ENCODE measurements at places on chromosomes 7 and 10. TPM values are rescaled to one million over a fixed set of nuclear protein-coding genes. Genes with fewer than 3 reads are reported as not detected.

The KLLN gene
- 0.22 TPM for total RNA-seq

The CYP26A1 gene
- 1.8 TPM for total RNA-seq

The CRTAC1 gene
- total RNA-seq: 0.27 TPM

- no peak for DNase-seq
- no peaks in the 10 kb centered on the region for H3K36me3 ChIP-seq
- no peak overlapping the region for H3K4me3 ChIP-seq
- no peak overlapping the region for H3K27ac ChIP-seq
- no peaks in the 10 kb centered on the region for H3K4me1 ChIP-seq
Measured at GRCh38 chr10:77738496-77739158, 101.0 kb upstream of the KCNMA1 start.

DNA sequence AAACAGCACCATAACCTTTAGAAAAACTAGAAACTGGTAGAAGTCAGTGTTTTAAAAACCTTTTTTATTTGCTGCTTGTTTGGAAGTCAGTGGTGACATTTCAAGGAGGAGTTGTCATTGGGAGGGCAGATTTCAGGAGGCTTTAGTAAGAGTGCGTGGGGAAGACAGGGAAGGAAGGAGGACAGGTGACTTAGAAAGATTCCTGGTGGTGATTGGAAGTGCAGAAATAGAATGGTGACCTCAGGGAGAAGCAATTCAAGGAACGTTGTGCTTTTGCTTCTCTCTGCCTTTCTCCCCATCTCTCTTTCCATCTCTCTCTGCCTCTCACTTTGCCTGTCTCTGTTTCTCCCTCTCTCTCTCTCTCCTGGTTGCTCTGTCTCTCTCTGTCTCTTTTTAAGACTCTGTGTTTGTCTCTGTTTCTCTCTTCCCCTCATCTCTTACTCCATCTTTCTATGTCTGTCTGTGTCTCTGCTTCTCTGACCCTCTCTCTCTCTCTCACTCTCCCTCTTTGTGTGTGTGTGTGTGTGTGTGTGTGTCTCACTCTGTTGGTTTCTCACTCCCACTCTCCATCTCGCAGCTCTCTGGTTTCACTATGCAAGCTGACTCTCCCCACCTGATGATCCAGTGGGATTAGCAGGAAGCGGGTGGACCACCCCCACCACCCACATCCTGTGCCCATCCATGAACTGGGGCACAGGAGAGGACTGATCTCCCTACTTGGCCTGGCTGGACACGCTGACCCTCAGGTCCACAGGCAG lies 10.9 kb upstream of the PFKP start:
- H3K4me3 ChIP-seq: no peak overlapping the region
- DNase-seq: no peak
- no peak overlapping the region for H3K27ac ChIP-seq
- no peaks in the 10 kb centered on the region for H3K36me3 ChIP-seq
- H3K27me3 ChIP-seq: peaks cover 5% of the 10 kb centered on the region

- peak overlapping the region; percentile 6 for H3K4me3 ChIP-seq
- DNase-seq: peak; percentile 90
- peaks cover 37% of the 10 kb centered on the region for H3K4me1 ChIP-seq
- H3K27me3 ChIP-seq: no peaks in the 10 kb centered on the region
- peak overlapping the region; percentile 70 for H3K27ac ChIP-seq
Measured at GRCh38 chr7:129829737-129830631, 122.8 kb downstream of the UBE2H start.

- no peaks in the 10 kb centered on the region for H3K27me3 ChIP-seq
- no peak for DNase-seq
- H3K27ac ChIP-seq: no peak overlapping the region
- H3K4me3 ChIP-seq: no peak overlapping the region
- no peaks in the 10 kb centered on the region for H3K4me1 ChIP-seq
Measured at GRCh38 chr7:84610390-84610789, 415.8 kb upstream of the SEMA3A start.

DNA sequence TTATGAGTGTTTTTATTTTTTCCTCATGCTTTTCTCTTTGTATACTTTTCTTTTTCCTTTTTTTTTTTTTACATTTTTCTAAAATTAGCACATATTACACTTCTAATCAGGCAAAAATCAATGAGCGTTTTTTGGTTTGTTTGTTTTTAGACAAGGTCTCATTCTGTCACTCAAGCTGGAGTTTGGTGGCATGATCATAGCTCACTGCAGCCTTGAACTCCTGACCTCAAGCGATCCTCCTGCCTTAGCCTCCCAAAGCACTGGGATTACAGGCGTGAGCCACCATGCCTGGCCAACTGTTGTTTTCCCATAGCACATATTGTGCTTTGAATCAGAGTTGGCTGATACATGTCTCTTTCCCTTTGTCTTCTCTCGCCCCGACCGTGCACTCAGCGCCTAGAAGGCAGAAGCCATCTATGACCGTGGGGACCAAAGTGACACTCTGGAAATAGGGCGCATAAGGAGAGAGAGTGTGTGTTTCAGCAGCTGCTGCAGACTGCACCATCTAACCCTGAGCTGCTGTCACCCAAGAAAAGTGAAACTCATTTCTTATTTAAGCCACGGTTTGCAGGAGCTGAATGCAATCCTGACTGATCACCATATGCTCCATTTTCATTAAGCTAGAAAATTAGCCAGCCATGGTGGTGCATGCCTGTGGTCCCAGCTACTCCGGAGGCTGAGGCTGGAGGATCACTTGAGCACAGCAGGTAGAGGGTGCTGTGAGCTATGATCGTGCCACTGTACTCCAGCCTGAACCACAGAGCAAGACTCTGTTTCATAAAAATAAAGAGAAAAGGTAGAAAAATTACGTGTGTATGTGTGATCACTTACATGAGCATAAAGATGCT lies 41.4 kb upstream of the GTF2I start:
- DNase-seq: no peak
- no peaks in the 10 kb centered on the region for H3K27me3 ChIP-seq
- no peak overlapping the region for H3K27ac ChIP-seq
- H3K4me1 ChIP-seq: peaks cover 30% of the 10 kb centered on the region
- no peak overlapping the region for H3K4me3 ChIP-seq
- H3K36me3 ChIP-seq: no peaks in the 10 kb centered on the region

GRCh38 chr7:30912021-30912730 lies 523 bp downstream of the AQP1 start:
- H3K4me1 ChIP-seq: peaks cover 100% of the 10 kb centered on the region
- no peaks in the 10 kb centered on the region for H3K36me3 ChIP-seq
- no peaks in the 10 kb centered on the region for H3K27me3 ChIP-seq
- DNase-seq: no peak
- H3K4me3 ChIP-seq: peak overlapping the region; percentile 54

DNA sequence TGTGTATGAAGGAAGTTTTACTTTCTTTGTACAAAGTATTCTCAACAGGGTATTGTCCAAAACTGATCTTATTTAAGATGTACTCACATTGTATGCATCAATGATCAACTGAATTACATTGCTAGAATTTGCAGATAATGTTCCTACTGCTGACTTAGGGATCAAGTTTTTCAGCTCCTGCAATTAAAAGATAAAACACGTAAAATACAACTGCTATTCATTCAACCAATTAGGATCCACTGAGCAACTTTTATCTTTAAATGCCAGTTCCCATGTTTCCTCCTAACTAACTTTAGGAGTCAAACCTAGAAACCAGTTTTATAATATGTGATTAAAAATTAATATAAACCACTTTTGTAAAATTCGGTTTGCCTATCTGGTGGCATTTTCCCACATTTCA lies 35.9 kb downstream of the ITGB1 start:
- H3K36me3 ChIP-seq: peaks cover 33% of the 10 kb centered on the region
- DNase-seq: no peak
- no peak overlapping the region for H3K27ac ChIP-seq
- H3K4me1 ChIP-seq: no peaks in the 10 kb centered on the region
- no peak overlapping the region for H3K4me3 ChIP-seq

DNA sequence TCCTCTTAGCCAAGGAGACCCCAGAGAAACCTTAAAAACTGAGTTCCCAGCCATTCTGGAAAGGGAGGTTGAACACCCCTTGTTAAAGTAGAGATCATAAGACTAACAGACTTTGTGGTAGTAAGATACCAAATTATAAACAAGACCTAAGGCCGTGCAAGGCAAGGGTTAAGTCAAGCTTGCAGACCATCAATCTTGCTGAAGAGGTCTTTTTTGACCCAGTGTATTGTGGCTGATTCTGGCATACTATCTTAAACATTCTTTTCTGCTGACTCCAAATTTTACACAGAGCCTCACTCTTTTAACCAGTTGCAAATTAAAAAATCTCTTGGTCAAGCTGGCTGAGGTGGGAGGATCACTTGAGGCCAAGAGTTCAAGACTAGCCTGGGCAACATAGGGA lies 1.2 kb upstream of the TBRG4 start:
- no peak overlapping the region for H3K27ac ChIP-seq
- H3K4me1 ChIP-seq: peaks cover 10% of the 10 kb centered on the region
- no peak overlapping the region for H3K4me3 ChIP-seq
- DNase-seq: no peak

GRCh38 chr7:148436571-148436970 lies 154.0 kb upstream of the C7orf33 start:
- H3K4me3 ChIP-seq: no peak overlapping the region
- DNase-seq: no peak
- H3K4me1 ChIP-seq: no peaks in the 10 kb centered on the region
- H3K27ac ChIP-seq: no peak overlapping the region
- peaks cover 3% of the 10 kb centered on the region for H3K27me3 ChIP-seq

DNA sequence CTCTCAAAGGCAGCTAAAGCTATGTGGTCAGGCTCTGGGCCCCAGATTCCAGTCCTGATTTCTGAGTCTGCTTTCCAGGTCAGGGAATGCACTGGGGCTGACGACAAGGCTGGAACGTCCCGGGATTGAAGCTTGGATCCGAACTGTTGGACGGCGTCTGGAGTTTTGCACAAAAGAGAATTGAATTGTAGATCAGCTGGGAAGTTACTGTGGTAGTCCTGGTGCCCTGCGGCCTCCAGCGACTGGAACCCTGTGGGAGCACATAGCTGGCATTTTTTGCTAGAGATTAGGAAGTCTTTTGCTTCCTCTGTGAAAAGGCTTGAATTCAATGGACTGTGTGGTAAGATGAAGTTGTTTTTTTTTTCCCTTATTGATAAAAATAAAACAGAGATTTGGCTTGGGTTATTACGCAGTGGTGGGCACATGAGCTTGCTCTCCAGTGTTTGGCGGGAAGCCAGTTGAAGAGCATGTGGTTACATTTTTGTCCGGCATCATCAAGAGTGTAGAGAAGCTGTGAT lies at the start of gene HK1:
Gene HK1 (plus strand): TSS at position 51 of the 518 bp plus-strand sequence.
- H3K4me3 ChIP-seq: no peak within 1 kb of the TSS
- peak; percentile 23 for DNase-seq
- peaks cover 2% of the 10 kb centered on the region for H3K27me3 ChIP-seq
- H3K4me1 ChIP-seq: no peaks in the 10 kb centered on the region
- H3K36me3 ChIP-seq: no peaks in the 10 kb centered on the region

- no peak for DNase-seq
- no peaks in the 10 kb centered on the region for H3K27me3 ChIP-seq
- peaks cover 9% of the 10 kb centered on the region for H3K4me1 ChIP-seq
- no peak overlapping the region for H3K27ac ChIP-seq
- H3K36me3 ChIP-seq: peaks cover 8% of the 10 kb centered on the region
- H3K4me3 ChIP-seq: no peak overlapping the region
Measured at GRCh38 chr7:33534833-33535232, 370.5 kb upstream of the BMPER start.

DNA sequence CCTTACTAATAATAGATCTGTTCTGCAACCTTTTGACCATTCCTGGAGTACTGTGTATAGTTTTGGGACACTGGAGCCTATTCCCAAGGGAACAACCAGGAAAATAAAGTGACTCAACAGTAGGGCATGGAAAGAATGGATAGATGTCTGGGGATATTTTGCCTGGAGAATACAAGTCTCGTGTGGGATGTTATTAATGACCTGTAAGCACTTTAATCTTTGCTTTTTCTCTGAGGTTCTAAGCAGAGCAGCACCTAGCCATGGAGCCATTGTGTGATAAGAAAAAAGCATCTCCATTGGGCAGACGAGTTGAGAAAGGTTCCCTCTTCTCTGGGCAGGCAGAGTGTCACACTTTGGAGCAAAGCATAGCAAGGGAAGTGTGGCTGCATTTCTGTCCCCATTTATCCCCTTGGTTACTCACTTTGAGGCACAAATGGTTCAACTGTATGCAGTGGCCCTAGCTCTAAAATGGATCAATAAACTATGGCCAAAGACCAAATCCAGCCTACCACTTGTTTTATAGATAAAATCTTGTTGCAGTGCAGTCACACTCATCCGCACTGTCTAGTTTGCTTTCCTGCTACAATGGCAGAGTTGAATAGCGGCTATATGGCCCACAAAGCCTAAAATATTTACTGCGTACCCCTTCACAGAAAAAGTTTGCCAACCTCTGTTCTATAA lies 21.0 kb upstream of the CCDC71L start:
- no peaks in the 10 kb centered on the region for H3K27me3 ChIP-seq
- no peaks in the 10 kb centered on the region for H3K36me3 ChIP-seq
- no peak for DNase-seq
- no peaks in the 10 kb centered on the region for H3K4me1 ChIP-seq

DNA sequence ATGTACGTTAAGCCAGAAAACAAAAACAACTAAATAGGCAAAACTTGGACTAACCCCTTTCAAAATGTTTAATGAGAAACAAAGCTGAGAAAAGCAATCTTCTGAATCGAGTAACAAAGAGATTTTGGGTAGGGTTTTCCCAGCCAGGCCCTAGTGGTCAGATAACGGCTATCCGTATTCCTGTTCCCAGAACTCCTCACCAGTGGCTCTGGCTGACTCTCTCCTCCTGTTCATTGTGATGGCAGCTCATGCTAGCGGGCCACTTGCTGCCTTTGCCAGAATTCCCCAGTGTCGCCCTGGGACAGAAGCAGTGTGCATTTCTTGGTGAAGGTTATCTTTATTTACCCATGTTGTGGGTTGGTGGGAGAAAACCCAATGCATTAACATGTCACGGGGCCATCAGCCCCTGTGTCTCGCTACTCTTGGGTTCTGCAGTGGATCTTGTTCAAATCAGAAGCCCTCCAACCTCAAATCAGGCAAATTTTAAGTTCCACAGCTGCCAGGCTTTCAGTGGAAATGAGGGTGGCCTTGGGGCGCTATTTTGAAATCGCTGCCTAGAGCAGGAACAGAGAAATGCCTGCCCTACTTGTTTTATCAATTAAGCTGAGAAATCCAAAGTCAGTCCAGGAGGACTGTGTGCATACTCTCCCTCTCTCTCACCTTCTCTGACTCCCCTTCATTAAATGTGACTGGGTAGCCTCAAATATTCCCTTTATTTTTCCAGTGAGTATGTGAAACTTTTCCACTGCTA lies 164.5 kb upstream of the NPVF start:
- peak overlapping the region; percentile 21 for H3K27ac ChIP-seq
- no peaks in the 10 kb centered on the region for H3K27me3 ChIP-seq
- H3K36me3 ChIP-seq: no peaks in the 10 kb centered on the region
- H3K4me3 ChIP-seq: no peak overlapping the region
- H3K4me1 ChIP-seq: peaks cover 5% of the 10 kb centered on the region

- DNase-seq: no peak
- no peaks in the 10 kb centered on the region for H3K4me1 ChIP-seq
- H3K36me3 ChIP-seq: no peaks in the 10 kb centered on the region
- no peaks in the 10 kb centered on the region for H3K27me3 ChIP-seq
- no peak overlapping the region for H3K4me3 ChIP-seq
- H3K27ac ChIP-seq: no peak overlapping the region
Measured at GRCh38 chr10:58919927-58920654, 256.4 kb upstream of the PHYHIPL start.
